ENCODE measurements at places on chromosomes 11 and 22. TPM values are rescaled to one million over a fixed set of nuclear protein-coding genes. Genes with fewer than 3 reads are reported as not detected.
A peak's percentile ranks its signal among the peaks of the same experiment; 100 is the strongest.

DNA sequence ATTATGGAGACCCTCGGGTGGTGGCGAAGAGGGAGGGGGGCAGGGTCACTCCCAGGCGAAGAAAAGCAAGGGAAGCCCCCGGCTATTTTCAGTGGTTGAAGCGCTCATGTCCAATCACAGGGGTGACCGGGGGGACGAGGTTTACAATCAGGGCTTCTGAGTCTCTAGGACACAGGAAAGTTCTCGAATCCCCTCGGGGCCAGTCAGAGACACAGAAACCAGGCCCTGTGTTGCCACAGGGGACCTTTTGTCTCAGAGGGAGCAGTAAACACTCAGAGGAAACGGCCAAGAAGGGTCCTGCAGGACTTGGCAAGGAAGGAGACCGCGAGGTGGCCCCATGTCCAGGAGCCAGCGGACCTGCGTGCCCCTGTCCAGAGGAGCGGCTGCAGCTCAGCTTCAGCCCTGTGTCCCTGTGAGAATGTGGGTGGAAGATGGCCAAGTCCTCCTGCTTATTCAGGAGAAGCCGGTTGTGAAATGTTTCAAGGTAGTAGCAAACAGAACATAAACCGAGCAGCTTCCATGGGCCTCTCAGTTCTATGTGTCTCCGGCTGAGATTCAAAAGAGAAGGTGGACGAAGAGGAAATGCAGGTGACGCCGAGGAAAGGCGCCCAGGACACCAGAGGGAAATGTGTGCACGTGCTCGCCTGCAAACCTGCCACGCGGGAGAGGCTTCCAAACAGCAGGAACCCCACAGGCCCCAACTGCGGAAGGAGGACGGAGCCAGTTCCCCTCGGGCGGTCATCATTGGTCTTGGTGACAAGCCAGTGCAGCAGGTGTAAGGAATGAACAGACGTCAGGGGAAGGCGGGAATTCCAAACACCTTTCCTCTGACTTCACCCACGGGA is 357.6 kb downstream of the BRD1 start:
- no peaks in the 10 kb centered on the region for H3K36me3 ChIP-seq
- no peak for DNase-seq
- no peaks in the 10 kb centered on the region for H3K4me1 ChIP-seq
- H3K27ac ChIP-seq, result no peak overlapping the region
- no peak overlapping the region for H3K4me3 ChIP-seq
- H3K27me3 ChIP-seq, result no peaks in the 10 kb centered on the region

GRCh38 chr11:47533690-47534151 is 19.2 kb downstream of the CELF1 start:
- no peak for DNase-seq
- H3K27ac ChIP-seq, result no peak overlapping the region
- no peaks in the 10 kb centered on the region for H3K27me3 ChIP-seq
- no peak overlapping the region for H3K4me3 ChIP-seq
- no peaks in the 10 kb centered on the region for H3K36me3 ChIP-seq

- H3K4me1 ChIP-seq, result peaks cover 9% of the 10 kb centered on the region
- peaks cover 26% of the 10 kb centered on the region for H3K27me3 ChIP-seq
- peak overlapping the region; percentile 60 for H3K4me3 ChIP-seq
- H3K36me3 ChIP-seq, result no peaks in the 10 kb centered on the region
Measured at GRCh38 chr11:77047007-77047927, 13.1 kb downstream of the B3GNT6 start.

DNA sequence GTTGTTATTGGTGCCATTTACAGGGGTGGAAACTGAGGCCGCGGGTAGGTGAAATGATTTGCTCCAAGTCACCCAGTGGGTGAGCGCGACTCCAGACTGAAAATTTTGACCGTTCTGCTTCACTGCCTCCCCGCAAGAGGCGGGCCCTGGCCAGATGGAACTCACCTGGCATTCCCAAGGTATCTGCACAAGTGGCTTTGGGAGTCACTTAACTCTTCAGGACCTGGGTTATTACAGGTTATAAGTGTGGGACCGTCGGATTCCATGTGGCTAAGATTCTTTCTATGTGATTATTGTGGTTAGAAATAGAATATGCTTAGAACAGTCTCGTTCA is 598 bp downstream of the CABIN1 start:
- H3K4me3 ChIP-seq, result peak overlapping the region; percentile 96
- DNase-seq, result no peak
- no peaks in the 10 kb centered on the region for H3K36me3 ChIP-seq
- peak overlapping the region; percentile 93 for H3K27ac ChIP-seq
- peaks cover 35% of the 10 kb centered on the region for H3K4me1 ChIP-seq

DNA sequence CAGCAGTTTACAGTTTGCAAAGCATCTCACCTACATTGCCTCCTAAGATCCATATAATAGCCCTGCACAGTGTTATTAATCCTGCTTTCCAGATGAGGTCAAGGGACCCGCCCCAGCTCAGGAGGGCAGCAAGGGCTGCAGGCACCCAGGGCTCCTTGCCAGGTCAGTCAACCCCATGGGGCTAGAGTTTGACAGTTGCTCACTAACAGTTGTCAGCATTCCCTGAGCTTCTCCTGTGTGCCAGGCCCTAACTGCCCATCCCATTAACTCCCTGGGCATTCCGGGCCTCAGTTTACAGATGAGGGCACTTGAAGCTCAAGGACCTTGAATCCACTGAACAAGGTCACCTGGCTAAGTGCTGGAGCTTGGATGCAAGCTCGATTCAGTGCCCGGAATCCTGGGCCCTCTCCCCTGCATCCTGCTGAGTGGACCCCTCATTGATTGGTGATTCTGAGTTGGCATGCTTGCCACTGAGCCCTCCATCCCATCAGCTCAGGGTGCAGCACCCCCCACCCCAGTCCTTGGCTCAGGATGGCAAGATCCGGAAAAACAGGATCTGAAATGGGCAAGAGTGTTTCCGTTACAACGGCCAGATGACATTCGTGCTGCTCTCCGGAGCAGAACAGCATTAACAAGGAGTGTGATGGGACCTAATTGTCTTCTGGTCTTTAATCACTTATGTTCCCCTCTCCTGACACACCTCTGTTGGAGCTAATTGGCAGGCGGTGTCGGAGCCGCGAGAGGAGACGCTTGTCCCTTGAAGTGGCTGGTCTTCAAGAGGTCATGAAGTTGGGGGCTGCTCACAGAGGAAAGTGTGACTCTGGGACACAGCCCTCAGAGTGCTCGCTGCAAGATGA is 87.4 kb upstream of the SHISAL1 start:
- no peak overlapping the region for H3K27ac ChIP-seq
- H3K4me3 ChIP-seq, result no peak overlapping the region
- no peaks in the 10 kb centered on the region for H3K36me3 ChIP-seq
- no peak for DNase-seq
- H3K4me1 ChIP-seq, result no peaks in the 10 kb centered on the region

DNA sequence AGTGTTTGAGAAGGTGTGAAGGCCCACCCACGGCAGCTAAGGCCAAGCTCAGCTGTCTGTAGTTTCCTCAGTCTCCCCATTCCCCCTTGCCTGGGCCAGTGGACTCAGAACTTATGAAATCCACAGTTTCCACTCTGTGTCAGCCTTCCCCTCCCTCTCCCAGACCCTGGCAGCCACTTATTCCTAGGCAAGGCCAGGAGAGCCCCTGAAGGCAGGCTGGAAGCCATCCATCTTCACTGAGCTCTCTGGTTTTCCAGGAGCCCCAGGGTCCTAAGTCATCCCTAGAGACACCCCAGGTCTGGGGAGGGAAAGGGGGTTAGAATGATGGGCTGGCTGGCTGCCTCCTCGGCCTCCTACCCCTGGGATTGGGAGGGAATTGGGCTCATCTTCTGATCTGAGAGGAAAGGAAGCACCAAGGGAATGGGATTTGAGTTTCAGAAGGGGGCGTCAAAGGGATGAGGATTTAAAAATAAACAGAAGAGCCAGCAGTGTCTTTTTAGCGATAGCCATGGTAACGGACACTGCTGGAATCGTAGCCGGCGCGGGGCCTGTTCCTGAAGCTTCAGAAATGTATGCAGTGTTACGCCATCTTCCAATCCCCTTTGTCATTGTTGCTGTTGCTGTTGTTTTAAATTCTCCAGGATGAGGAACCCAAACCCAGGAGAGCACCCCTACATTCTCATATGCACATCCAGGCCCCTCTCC is 561.1 kb upstream of the CADM1 start:
- no peak overlapping the region for H3K27ac ChIP-seq
- no peak for DNase-seq
- H3K36me3 ChIP-seq, result no peaks in the 10 kb centered on the region
- H3K4me1 ChIP-seq, result peaks cover 10% of the 10 kb centered on the region

DNA sequence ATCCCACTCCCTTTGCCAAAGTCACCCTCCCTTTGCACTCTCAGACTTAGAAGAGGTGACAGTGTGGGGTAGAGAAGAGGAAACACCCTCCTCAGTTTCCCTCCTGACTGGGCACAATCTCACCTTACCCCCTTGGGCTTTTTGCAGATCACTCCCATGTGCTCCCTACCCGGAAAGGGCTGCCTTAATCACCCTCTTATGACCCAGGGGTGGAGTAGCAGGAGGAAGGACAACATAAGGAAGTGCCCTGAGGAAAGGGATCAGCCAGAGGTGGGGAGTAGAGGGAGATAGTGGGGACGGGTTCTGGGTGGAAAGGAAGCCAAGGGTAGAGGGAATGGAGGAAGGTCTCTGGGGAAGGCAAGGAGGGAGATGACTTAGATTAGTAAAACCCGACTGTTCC is 52.0 kb downstream of the NRXN2 start:
- H3K36me3 ChIP-seq, result no peaks in the 10 kb centered on the region
- no peak for DNase-seq
- H3K4me1 ChIP-seq, result peaks cover 4% of the 10 kb centered on the region

The PATE4 gene
- not detected for total RNA-seq

The MOGAT2 gene
- total RNA-seq, result not detected

The SSTR3 gene
- 0.11 TPM for total RNA-seq

The VPREB1 gene
- total RNA-seq, result not detected

All from natural killer cell treated with Interleukin-12 subunit alpha and Interleukin-12 subunit beta and Interleukin-15 and Interleukin-18, amount 100 ng/mL, for 72 hours (primary cell).